ENCODE measurements at places on chromosomes 3 and 15.
A peak's percentile ranks its signal among the peaks of the same experiment; 100 is the strongest.

- DNase-seq = no peak
Measured at GRCh38 chr3:115399750-115400149, 223.6 kb upstream of the GAP43 start.

DNA sequence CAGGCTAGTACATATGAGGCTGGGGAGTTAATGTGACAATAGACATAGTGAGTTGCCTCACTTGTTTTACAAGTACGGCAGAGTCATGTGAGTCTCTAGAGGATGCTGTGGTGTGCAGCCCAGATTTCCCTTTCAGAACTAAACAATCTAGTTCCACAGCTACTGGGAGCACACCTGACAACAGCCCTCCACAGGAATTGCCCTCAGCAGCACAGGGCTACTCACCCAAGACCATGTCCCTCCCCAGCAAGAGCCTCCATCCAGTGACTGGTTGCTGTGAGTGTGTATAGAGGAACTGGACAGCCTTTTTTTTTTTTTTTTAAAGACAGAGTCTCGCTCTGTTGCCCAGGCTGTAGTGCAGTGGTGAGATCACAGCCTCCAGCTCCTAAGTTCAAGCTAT, 40.2 kb upstream of the UBE2E2 start:
- no peak for DNase-seq

DNA sequence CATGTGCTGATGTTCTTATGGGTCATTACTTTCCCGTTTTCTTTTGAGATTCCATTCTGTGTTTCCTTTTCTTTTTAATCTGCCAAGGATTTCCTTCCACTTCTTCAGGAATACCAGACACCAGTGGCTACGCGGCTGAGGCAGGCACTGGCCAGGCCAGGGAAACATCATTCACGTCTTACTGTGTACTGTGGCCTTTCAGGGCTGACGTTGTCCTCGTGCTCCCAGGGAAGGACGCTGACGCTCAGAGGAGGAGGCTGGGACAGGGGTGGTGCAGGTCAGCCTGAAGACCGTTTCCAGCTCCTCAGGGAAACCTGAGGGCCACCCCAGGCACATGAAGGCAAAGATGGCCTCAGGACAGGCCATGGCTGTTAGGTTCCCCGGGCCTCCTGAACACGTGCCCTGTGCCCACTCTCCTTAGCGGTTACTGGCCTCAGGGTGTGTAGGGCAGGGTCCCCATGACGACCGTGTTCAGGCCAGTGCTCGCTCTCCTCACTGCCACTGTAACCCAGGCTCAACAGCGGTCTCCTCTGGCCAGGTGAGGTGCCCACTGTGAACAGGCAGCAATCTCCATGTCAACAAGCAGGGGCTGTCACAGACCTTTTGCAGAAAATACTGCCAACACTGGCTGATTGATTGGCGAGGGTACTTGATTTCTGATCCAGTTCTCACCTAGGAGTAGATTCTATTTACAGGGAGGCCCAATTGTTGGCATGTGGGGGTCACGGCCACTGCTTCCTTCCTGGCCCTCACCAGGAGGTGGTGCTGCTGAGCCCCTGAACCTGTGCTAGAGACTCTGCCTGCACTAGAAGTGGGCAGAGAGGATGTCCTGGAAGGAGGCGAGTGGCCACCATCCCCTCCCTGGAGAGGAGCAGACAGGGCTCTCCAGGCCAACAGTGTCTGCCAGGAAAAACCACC, 169.5 kb downstream of the ATP10A start:
- no peak for DNase-seq

GRCh38 chr15:76057332-76058000, 2.3 kb upstream of the TMEM266 start:
- no peak for DNase-seq

DNA sequence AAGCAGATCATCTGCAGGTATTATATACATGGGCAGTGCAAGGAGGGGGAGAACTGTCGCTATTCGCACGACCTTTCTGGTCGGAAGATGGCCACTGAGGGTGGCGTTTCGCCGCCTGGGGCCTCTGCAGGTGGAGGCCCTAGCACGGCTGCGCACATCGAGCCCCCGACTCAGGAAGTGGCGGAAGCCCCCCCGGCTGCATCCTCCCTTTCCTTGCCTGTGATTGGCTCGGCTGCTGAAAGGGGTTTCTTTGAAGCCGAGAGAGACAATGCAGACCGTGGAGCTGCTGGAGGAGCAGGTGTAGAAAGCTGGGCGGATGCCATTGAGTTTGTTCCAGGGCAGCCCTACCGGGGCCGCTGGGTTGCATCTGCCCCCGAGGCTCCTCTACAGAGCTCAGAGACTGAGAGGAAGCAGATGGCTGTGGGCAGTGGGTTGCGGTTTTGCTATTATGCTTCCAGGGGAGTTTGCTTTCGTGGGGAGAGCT, 639 bp downstream of the MKRN3 start:
- no peak for DNase-seq

- DNase-seq = no peak
Measured at GRCh38 chr3:58242340-58242739, 4.7 kb downstream of the ABHD6 start.

DNA sequence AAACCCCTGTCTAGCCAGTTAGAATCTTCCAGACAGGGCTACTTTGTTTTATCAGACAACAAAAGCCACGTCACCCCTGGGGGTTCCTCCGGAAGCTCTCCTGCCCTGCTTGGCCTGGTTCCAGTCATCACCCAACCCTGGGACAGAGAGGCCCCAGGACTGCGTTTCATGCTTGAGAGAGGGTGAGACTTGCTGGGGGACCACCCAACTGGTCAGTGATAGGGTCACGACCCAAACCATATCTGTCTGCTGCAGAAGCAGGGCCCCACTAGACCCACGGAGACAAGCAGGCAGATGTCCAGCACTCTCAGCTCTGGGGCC, 1.2 kb downstream of the NT5DC2 start:
- no peak for DNase-seq

GRCh38 chr3:154584974-154585373, 155.0 kb upstream of the GPR149 start:
- DNase-seq = no peak

DNA sequence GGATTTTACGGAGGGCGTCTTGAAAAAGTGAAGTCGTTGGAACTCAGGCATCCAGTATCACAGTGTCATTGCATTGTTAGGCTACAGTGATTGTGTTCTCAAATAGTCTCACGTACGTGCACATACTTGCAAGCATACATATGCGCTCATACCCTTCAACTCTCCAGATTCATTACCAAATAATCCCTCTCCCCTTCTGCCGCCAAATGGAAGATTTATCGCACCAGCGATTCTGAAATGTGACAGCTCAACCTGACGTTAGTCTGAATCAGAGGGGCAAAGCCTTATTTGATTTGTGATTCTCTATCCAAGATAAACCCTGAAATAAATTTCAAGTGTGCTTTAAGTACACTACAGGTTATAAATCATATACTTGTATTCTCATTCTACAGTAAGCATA, 119.4 kb downstream of the GADL1 start:
- no peak for DNase-seq

- DNase-seq = no peak
Measured at GRCh38 chr15:83999396-84000135, 236.0 kb upstream of the GOLGA6L4 start.

DNA sequence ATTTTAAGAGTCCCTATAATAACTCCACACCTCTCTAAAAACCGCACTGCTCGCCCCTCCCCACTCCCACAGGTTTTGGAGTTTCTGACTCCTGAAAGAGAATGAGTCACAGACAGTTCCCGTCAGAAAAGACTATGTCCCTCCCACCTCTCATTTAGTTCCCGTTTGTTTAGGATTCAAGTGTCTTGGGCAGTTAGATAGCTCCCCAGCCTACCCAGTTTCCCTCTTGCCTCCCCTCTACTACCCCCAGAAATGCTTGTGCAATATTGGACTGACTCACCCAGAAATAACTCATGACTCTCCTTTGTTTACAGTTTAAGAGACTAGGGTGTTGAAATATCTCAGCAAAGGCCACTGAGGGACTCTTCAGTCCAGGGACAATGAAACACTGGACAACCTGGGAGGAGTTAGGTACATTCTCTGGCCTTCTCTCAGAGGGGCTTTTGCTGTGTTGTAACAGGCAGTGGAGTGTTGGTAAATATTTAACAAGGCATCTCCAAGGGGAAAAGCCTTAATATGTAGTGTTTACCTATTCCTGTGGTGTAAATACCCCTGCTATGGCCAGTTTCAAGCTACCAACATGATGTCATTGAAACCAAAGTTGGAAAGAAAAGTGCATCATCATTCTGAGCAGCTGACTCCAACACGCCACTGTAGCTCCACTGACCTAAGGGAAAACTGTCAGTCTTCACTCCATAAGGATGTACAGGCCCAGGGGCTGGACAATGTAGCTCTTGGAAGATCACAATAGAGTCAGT, 96.1 kb upstream of the CHD2 start:
- DNase-seq = peak; percentile 92

DNA sequence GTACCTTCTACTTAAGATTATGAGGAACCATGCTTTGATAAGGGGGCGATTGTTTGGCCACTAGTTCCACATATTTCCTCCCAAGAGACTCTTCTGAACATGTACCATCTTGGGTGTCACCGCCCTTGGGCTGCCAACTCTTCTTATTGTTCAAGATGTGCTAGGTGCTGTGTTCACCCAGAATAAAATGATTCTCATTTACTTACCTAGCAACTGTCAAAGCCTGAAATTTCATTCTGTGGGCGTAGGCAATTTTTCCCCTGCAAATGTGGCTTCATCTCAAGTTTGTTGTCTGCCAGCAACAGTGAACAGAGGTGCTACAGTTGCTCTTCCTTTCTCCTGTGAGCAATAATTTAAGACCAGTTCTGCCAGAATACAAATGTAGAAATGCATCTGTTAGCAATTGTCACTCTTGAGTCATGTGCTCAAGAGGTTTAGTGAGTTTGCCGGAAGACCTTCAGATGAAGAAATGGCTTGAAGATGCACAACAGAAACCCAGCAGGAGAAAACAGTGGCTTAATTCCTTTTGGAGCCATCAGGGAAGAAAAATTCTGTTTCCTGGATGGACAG, 41.3 kb upstream of the RARB start:
- no peak for DNase-seq

DNA sequence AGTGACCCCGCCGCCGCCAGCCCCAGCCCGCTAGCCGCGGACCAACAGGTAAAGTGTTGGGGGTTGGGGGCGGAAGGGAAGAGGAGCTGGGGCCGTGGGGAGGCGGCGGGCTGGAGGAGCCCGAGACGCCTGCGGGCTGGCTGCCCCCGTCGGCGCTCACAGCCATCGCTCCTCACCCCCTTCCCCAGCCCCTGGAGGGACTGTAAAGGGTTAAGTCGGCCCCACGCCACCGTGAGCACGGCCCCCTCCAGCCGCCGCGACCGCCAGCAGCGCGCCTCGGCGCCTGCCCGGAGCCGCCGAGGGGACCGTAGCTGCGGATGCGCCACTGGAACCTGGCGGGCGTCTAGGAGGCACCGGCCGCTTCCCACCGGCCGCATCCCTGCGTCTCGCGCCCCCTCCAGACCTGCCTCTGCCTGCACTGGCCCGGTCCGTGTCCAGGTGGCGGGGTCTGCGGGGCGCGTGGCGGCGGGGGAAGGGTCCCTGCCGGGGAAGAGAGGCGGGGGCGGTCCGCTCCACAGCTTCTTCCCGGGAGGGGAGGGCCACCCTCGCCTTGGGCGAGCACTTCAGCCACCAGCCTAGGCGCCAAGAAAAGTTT, 522 bp downstream of the MED12L start:
- DNase-seq = no peak

- DNase-seq = no peak
Measured at GRCh38 chr3:112132554-112132953, 494 bp downstream of the GCSAM start.

DNA sequence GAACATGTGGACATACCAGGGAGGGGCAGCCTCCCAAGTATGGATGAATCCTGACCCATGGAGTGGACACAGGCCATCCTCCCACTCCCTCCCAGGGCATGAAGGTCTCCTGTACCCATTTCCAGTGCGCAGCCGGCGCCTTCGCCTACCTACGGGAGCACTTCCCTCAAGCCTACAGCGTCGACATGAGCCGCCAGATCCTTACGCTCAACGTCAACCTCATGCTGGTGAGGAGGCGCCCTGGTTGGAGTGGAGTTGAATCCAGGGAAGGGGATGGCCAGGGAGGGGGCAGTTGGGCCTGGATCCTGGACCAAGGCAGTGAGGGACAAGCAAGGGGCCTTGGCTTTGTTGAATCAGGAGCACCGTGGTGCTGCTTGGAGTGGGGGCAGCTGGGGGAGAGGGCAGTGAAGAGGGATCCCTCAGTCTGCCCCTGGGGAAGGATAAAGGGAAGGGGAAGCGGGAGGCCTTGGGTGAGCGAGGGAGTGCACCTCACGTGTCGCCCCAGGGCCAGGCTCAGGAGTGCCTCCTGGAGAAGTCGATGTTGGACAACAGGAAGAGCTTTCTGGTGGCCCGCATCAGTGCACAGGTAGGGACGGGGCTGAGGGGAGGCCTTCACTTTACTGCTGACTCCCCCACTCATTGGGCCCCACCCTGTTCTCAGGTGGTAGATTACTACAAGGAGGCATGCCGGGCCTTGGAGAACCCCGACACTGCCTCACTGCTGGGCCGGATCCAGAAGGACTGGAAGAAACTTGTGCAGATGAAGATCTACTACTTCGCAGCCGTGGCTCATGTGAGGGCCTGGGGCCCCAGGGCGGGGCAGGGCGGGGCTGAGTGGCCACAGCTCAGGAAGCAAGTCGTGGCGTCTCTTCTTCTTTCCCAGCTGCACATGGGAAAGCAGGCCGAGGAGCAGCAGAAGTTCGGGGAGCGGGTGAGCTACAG, 25.3 kb downstream of the PTPN23 start:
- no peak for DNase-seq

DNA sequence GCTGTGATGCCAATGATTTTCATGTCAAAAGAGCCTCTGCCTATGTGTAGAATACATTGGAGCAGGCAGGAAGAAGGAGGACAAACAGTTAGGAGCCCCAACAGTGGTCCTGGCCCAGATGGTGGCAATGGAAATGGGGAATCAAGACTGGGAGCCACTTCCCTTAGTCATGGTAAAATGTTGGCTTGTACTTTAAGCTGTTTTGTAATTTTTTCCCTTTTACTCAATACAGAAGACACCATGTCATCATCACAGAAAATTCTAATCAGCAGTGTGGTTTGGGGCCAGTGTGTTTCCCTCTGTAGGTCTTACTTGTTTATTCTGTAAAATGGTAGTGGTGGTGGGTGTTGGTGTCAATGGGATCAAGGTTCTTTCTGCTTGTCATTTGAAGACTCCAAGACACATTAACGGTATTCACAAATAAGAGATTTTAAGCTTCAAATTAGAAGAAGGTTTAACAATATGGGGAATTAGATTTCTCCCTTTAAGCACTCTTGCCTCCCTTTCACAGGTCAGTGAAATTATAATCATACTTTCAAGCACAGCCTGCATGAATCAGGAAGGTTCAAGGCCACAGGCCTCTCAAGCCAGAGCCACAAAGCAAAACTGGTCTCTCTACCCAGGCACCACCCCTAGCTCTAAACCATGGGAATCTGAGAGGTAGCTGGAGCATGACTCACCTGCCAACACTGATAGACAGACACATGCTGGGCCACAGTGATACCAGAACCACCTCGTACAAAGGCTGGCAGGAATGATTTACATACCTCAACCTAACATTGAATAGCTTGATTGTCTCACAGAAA, 24.9 kb downstream of the SIAH2 start:
- no peak for DNase-seq

Data from amniotic stem cell (primary cell).